NCI-H1436 treated with DMSO at 0.1 percent for 48 hours (cell line): ENCODE measurements at places on chromosomes 2 and 18.

DNA sequence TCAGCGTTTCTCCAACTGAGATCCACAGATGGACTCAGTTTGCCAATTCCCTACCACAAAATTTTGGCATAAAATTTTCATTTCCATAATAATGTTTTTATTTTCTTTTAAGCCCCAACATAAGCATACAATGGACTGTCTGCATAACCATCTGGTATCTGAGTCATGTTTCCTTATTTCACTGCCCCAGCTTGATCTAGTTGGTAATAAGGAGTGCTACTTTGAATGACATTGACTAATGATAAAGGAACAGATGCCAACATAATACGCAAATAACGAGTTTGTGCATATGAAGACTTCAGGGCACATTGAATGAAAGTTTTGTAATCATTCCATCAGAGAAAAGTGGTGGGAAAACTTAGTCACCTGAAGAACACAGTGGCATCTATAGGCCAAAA is 8.8 kb upstream of the MBD2 start:
- DNase-seq: no peak

GRCh38 chr2:68684197-68684596 is 40.8 kb downstream of the PROKR1 start:
- DNase-seq: no peak

- no peak for DNase-seq
Observed at GRCh38 chr2:239328351-239329191, 72.2 kb downstream of the HDAC4 start.

- no peak for DNase-seq
Observed at GRCh38 chr2:54629914-54630857, 93.3 kb upstream of the EML6 start.

- DNase-seq: no peak
Observed at GRCh38 chr2:108212671-108213070, 27.1 kb upstream of the SULT1C3 start.

DNA sequence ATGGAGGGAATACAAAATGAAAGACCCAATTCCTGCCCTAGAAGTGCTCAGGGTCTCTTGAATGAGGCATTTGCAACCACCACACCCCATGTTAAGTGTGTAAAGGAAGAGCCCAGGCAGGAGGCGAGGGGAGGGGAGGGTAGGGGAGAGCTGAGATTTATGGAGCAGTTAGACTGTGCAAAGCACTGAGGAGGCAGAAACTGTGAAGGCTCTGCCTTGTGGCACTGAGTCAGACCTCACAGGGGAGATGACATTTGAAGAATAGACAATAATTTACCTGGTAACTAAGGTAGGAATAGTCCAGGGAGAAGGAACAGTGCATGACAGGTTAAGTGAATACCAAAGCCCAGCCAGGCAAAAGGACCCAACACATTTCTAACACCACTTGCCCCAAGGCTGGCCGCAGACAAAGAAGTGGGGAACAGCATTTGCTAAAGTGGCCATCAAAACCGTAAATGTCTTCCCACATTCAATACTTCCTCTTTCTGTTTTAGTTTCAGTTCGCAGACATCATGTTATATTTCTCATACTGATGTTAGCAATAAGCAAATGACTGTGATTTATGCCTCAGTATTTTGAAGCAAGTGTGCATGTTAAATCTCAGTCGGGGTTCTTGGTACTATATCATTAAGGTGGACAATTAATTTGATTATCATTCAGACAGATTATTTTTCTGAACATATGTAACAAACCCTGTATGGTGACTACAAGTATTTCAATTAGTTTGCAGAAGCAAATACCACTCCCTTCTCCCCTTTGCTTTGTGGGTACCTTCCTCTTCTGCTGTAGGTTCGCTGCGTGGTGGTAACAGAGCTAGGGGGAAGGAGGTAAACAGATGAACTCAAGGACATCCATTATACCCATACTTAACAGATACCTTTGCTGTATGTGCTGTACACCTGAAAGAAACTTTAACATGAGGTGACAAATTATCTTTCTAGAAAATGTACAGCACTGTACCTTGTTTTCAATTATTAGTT is 27.5 kb downstream of the CDH20 start:
- no peak for DNase-seq

DNA sequence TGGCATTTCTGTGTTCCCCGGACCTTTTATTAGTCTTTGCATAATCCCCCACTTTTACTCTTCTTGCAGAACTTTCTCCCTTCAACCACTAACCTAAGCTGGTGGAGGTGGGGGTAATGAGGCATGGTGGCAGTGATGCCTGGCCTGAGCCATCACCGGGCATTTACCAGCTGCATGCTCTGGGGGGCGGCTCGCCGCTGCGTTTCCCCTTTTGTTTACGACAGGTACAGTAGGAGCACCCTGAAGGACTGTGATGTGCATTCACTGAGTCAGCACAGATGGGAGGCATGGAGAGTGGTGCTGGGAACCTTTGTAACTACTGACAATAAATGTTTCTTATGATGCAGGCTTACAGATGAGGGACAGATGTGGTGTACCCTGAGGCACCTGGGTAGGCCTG is 46.9 kb downstream of the PLEKHB2 start:
- DNase-seq: no peak

- no peak for DNase-seq
Observed at GRCh38 chr2:88307817-88308216, 137.7 kb downstream of the THNSL2 start.

DNA sequence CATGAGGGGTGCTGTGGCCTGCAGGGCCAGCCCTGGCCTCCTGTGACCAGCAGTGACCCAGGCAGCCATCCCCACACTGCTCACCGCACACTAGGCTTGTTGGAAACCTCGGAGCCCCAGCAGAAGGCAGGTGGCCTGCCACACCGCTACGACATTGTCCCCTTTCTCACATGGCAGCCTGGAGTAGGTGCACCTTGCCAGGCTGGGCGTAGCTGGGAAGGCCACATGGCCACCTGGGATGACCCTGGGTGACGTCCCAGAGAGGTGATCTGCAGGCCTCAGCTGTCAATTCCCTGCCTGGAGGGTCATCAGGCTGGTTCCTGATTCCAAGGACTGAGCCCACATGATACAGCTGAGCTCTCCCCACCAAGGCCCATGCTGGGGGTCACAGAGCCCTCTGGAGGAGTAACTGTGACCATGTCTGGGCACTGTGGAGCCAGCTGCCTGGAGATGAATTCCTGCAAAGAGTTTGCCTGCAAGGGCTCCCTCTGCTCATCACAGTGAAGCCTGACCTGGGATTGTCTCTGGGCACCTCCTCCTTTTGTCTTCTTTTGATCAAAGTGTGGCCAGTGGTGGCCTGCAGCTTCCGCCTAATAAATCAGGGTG is 119.6 kb upstream of the OTOS start:
- DNase-seq: no peak

DNA sequence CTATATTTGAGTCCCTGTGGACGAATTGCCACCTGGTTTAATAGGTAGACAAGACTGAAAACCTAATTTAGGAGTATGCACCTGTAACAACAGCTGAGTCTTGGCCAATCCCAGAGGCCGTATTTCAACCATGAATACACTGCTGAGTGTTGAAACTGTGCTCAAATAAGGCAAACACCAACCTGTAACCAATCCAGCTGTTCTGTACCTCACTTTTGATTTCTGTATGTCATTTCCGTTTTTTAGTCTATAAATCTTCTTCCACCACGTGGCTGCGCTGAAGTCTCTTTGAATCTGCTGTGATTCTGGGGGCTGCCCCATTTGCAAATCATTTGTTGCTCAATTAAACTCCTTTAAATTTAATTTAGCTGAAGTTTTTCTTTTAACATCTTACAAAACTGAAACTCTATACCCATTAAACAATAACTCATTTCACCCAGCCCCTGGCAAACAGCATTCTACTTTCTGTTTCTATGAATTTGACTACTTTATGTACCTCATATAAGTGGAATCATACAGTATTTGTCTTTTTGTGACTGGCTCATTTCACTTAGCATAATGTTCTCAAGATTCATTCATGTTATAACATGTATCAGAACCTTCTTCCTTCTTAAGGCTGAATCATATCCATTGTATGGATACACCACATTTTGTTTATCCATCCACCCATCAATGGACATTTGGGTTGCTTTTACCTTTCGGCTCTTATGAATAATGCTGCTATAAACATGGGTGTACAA is 7.5 kb upstream of the YPEL5 start:
- DNase-seq: no peak

DNA sequence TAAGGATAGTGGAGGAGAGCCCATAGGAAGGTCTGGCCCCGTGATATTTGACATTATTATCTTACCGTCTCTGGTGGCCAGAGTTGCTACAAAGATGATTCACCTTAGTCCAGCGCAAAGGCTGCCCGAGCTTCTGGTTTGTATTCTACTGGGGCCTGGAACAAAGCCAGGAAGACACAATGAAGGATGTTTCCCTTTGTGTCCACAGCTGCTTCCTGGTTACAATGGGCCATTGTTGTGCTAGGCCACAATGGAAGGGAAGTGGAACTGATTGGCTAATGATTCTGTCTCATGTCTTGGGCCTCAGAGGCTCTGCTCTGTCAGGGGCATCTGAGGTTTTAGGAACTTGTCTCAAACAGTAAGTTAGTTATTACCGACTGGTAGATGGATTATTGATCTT is 132.2 kb downstream of the TDRD15 start:
- peak; percentile 35 for DNase-seq

- no peak for DNase-seq
Observed at GRCh38 chr18:28791101-28791500, 614.2 kb upstream of the CDH2 start.

- DNase-seq: no peak
Observed at GRCh38 chr2:168443818-168444217, 12.3 kb upstream of the CERS6 start.

- no peak for DNase-seq
Observed at GRCh38 chr2:43136876-43137275, 89.5 kb downstream of the ZFP36L2 start.

- DNase-seq: no peak
Observed at GRCh38 chr2:217795706-217796465, 206.9 kb downstream of the TNS1 start.

DNA sequence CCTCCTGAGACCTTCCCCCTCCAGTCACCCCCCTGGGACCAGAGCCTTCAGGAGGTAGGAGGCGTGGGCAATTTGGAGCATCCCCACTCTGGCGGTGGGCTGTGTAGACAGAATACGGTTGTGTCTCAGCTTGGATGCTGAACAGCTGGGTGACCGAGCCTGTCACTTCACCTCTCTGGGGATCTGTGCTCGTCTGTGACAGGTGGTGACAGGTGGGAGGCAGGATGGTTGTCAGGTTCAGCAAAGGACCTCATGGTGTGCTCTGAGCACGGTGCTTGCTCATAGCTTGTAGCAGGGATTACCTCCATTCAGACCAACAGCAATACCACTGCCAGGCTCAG is 186.5 kb upstream of the HS6ST1 start:
- DNase-seq: no peak

DNA sequence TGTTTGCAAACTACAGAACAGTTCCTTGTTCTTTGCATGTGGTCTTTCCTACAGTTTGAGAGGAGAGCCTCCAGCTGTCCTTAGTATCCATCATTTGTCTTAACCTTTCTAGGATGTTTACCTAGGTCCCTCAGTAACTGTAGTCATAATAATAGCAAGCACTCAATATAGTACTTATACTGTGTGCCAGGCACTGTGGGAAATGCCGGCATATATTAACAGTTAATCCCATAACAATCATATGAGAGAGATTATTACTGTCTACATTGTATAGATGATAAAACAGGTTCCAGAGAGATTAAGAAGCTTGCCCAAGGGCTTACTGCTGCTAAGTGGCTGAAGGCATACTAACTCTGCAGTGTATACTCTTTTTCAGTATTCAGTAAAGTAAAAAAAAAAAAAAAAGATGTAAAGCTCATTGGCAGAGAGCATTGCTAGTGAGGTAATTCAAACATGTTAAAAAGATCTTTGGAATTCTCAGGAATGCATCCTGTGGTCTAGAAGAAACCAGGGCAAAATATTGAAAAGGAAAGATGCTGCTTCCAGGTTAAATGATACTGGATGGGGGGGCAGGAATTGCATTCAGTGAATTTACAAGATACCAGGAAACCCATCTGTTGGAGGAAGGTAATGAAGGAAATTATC is 72.3 kb downstream of the SPTBN1 start:
- DNase-seq: no peak

DNA sequence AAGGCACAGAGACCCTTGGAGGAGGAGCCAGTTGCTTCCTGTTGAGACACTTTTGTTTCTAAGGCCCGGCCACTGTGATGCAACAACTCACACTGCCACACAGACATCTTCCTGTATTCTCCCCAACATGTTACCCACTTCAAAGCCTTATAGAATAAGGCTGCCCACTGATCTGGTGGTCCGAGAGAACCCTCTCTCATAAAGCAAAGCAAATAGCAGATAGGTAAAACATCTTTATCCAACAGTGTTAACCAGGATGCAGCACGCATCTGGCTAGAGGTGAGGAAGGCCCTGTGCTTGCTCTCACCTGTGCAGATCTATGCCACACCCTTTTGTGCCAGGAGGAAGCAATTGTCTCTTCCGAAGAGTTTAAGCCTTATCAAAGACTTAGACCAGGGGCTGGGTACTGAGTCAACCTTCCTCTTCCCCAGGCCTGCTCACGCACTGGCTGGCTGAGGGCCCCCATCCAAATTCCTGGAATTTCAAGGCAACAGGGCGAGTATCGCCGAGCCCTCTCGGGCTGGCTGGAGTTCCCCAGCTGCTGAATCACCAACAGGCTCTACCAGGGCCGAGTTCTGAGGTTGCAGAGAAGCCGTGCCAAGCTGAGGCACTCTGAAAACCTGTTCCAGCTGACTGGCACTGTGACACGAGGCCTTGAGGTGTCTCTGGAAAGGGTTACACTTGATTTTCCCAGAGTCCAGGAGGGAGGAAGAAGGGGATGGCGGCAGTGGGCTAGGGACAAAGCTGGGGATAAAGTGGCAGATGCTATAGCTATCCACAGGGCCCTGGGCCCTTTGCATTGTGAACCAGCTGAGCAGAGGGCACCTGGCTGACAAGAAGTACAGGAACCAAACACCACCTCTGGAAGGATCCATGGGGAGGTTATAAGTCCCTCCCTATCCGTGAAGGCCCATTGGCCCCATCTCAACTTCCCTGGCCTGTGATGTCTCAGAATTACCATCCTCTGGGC is 29.3 kb downstream of the TGFA start:
- DNase-seq: no peak

- no peak for DNase-seq
Observed at GRCh38 chr18:23826850-23827620, 137.8 kb downstream of the LAMA3 start.

DNA sequence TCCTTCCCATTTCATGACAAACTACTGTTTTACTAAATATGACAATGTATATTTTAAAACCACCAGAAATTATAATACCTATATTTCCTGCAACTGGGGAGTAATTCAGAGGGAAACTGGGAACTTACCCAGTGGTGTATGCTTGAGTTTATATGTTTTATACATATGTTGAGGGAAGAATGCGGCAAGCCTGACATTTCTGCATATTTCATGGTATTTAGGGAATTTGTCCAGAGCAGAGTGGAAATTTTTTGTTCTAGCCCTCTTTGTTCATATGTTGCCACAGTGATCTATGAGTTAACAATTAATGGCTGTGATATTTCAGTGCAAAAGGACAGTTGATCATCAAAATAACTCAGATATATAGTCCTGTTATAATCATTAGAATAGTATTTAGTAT is 230.8 kb upstream of the VWC2L start:
- DNase-seq: no peak

- no peak for DNase-seq
Observed at GRCh38 chr2:3624059-3624794, 29.3 kb downstream of the COLEC11 start.

GRCh38 chr2:11786592-11786991 is 40.2 kb downstream of the LPIN1 start:
- no peak for DNase-seq
